ENCODE measurements at places on chromosomes 16 and 17.

- no peak for ATAC-seq
Measured at GRCh38 chr17:4407851-4408250, 25.9 kb upstream of the SPNS3 start.

DNA sequence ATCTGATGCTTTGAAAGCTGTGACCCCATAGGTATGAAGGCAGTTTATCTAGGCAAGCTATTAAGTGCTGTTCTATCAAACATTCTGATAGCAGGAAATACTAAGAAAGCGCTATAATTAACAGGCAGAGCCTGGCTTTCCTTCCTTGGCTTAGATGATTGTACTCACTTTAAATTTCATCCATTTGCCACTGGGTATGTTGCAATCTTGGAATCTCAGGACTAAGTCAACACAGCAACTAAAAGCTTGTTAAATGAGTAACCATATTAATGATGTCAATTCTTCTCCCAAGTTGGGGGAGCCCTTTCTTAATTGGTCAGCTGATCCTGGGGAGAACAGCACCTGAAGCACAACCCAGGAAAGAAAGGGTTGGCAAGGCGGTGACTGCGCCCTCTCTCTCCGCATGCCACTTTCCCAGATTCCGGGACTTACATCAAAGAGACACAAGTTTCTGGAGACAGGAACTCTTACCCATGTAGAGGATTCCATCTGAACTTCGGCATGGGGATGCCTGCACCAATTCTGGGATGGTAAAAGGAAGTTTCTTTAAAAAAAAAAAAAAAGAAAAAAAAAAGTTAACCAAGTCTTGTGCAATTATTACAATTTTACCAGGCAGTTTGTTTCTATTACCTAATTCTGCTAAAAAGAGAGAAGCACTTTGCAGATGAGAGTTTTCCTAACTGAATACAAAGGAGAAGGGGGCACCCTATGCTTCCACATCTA, 54.4 kb upstream of the ICAM2 start:
- ATAC-seq, result peak; percentile 74

DNA sequence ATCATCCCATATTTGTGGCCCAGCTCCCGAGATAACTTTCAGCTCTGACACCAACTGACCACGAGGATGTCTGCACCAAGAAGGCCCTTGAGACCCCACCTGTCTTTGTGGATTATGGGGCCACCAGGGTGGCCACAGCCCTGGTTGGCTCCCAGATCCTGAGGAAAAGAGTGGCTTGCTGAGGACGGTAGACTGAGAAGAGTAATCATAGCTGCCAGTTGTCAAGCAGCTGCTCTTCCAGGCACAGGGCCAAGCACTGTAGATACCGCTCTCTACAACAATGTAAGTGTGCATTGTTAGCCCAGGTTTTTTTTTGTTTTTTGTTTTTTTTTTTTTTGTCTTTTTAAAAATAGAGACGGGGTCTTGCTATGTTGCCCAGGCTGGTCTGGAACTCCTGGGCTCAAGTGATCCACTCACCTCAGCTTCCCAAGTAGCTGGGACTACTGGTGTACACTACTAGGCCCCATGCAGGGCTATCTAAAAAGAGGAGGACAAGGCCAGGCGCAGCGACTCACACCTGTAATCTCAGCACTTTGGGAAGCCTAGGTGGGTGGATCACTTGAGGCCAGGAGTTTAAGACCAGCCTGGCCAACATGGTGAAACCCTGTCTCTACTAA, 9.6 kb downstream of the ZNF205 start:
- ATAC-seq, result no peak

- ATAC-seq, result no peak
Measured at GRCh38 chr16:68478526-68479250, 30.4 kb upstream of the SMPD3 start.

DNA sequence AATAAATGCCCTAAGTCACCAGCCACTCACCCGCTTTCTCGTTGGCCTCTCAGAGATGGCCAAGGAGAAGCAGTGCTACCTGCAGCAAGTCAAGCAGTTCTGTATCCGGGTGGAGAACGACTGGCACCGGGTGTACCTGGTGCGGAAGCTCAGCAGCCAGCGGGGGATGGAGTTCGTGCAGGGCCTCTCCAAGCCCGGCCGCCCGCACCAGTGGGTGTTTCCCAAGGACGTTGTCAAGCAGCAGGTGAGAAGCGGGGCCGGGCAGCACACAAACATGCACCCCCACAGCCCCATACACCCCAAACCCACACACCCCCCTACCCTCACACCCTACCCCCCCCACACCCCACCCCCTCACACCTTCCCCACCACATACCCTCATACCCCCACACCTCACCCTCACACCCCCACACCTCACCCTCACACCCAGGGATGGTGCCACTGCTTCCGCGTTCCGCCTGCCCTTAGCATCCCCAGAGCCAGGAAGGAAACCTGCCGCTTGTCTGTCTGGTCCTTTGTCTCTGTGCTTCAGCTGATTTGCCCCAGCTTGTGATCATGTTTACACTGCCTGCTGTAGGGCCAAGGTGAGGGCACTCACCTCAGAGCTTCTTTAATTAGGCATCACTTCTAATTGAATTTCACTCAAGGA, 41.9 kb upstream of the ENDOV start:
- no peak for ATAC-seq

DNA sequence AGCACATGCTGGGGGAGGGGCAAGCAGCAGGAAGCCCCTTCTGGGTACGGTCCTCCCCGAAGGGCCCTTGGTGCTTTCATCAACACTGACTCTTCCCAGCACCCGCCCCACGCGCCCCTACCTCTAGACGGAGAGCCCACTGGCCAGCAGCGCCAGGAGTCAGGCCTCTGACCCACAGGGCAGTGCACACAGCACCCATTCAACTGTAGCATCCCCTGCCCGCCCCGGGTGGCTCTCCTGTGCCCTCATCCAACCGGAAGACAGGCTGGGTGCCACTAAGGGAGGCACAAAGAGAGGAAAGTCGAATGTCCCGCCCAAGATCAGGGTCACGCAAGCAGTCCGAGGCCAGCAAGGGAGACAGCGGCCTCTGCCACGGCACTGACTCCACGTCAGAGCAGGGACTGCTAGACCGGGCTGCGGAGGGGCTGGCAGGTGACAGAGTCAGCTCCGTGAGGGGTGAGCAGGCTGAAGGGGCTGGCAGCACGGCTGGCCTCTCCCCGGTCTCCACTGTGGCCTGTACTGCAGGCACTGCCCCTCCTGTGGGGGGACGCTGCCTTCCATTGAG, 9.8 kb downstream of the MSRB1 start:
- ATAC-seq, result no peak

- ATAC-seq, result no peak
Measured at GRCh38 chr17:14748036-14748710, 447.3 kb downstream of the HS3ST3B1 start.

DNA sequence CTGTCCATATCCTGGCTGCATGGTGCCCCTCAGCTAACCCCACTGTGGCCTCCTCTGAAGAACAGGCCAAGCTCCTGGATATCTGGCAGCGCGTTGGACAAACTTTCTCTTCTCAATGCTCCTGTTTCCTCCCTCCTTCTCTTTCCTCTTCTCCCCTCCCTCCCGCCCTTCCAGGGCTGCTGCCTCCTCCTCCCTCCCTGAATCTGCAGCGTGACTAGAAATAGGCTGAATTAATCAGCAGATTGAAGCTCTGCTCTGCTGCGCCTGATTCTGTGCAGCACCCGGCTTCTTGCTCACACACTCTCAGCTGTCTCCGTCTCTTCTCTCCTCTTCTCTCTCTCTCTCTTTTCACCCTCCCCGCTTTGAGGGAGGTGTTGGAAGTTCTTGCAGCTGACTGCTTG, 19.8 kb downstream of the TMEM94 start:
- peak; percentile 62 for ATAC-seq

GRCh38 chr17:62760059-62760944, 47.8 kb downstream of the MARCHF10 start:
- ATAC-seq, result peak; percentile 55

GRCh38 chr17:31484821-31485220, 93.3 kb downstream of the RAB11FIP4 start:
- no peak for ATAC-seq

DNA sequence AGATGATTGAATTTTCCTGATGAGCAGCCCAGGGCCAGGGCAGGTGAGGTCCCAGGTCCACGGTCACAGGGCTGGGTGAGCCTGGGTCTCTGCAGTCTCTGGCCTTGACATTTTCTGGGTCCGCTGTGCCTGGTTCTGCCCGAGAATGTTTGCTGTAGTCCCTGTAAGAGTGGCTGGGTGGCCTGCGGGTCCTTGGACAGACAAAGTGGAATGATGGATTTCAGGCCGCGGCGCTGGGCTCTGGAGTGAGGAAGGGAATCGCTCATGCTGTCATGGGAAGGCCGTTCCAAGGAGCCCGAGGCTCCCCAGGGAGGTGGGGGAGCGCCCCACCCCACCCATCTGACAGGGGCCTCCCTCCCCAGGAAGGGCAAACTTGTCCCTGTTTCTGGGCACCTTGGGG, 153.5 kb upstream of the CIBAR2 start:
- no peak for ATAC-seq

DNA sequence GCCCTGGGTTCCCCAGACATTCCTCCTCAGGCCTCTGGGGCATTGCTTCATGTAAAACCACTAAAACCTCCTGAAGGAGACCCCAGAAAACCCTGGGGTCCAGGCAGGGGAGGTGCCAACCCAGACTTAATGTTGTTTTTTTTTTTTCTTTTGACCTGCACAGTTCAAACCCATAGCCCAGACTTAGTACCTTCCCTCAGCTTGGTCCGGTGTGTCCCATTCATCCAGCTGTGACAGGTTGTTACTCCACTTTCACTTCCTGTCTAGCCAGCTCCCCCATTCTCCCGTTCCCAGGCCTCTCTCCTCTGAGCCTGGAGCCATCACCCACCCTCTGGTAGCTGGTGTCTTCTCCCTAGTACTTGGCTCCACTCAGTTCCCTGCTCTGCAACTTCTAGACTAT, 4.8 kb downstream of the CDR2L start:
- ATAC-seq, result no peak

DNA sequence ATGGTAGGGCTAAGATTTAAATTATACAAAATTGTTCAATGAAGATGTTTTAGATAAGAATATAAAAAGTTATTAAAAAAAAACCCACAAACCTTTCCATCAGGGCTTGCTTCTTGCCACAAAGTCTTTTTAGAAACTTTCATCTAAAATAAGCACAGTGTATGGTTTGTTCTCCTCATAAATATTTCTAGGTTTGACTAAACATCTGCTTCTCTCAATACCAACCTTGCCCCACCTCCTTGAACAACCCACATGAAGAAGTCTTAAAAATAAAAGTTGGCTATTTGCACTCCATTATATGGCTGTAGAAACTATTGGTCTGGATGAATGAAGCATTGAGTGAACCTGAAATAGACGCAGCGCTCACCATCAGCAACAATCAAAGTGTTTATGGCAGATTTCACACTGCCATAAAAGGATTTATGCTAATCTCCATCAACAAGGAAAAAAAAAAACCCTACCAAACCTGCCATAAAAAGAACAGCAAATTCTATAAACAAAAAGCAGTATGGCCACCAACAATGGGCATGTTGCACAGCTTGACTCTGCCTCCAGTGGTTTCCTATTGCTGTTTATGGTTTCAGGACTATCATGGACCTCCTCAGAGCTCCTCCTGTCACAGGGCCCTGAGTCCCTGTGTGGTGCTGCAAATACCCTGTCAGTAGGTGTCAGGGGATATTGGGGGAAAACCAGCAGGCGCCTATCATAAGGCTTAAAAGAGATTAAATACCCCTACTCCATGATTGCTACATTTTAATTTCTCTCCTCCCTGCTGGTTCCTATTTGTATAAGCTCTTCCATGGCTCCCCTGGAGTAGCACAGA, 37.6 kb downstream of the SNX11 start:
- ATAC-seq, result no peak

DNA sequence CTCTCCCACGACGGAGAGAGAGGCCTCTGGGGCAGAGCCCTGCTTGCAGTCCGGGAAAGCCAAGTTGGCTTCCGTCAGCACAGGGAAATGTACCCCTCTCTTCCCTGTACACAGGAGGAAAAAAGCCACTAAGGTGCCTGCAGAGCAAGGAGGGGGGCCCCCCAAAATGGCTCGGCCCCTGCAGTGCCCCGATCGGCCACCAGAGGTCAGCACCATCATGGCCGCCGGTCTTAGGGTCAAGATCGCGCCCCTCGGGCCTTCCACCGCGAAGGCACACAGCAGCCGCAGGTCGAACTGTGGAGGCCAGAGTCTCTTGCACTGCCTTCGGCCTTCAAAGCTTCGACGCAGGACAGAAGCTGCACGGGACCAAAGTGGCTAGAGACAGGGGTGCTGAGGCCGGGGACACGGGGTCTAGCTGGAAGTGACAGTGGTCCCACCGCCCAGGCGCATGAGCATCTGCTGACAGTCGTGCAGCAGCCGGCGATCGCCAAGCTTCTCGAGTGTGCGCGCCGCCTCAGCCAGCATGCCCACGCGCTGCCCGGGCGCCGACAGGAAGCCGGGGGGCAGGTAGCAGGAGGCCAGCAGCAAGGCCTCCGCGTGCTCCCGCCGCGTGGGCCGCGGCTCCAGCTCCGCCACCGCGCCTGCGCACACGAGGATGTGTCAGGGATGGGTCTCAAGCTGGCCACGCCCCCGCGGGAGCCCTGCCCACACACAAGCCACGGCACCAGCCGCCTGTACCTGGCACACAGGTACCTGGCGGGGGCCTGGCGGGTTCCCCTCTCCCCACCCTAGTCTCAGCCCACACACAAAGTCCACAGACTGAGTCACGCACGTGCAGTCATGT, 24.4 kb downstream of the SREBF1 start:
- peak; percentile 65 for ATAC-seq

DNA sequence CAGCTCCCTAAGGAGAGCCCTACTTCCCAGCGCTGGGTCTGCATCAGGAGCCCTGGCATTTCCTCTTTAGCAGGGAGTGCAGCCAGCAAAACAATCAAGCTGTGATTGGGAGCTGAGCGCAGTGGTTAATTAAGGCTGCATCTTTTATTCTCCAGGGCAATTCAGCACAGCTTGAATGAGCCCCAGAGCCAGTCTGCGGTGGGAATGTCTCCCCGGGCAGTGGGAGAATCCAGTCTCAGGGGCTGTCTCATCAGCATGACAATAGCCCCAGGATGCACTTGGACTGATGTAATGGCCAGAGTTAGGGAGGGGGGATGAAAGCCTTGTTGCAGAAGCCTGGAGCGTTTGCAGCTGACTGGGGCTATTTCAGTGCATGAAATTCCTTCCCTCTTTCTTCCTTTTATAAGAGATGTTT, 292.6 kb upstream of the SOX9 start:
- no peak for ATAC-seq

DNA sequence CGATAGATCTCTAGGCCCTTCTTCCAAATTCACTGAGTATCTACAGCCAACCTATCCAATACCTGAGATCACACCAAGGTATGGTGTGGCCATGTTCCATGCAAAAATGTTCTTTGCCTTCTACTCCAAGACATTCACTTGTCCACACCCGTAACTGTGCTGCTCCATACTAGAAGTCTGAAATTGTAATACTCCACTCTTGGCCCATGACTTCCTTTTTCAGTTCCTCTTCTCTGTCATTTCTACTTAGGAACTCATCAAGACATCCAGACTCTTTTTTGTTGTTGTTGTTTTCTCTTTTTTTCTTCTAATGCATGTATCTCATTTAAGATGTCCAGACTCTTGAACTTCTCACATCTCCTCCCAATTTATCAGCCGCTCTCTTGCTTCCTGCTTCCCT, 42.5 kb upstream of the KSR1 start:
- no peak for ATAC-seq

- ATAC-seq, result peak; percentile 15
Measured at GRCh38 chr16:8958344-8959167, 5.2 kb downstream of the USP7 start.

- no peak for ATAC-seq
Measured at GRCh38 chr16:12965274-12965804, 63.9 kb downstream of the SHISA9 start.

Data from gastroesophageal sphincter (tissue), 4 donors.